Right hindlimb (tissue), 1 donor: ENCODE measurements at places on chromosomes 6 and 20.

DNA sequence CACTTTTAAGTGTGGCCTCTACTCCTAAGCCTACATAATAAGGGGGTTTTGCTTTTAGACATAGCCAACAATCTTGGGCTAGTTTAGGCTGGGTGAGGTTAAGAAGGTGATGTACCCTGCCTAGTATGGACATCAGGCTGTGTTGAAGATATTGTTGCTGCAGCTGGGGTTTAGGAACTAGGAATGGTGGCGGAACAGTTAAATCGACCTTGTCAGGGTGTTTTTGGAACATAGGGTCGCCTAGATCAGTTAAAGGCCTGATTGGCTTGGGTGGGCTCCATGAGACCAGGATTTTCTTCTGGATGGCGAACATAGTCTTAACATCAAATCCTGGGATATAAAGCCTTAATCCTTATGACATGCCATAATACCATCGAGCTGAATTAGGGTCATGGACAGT, 156.1 kb downstream of the TRIM27 start:
- DNase-seq: no peak

- DNase-seq: no peak
Observed at GRCh38 chr20:62449951-62450691, 22.8 kb upstream of the RBBP8NL start.

DNA sequence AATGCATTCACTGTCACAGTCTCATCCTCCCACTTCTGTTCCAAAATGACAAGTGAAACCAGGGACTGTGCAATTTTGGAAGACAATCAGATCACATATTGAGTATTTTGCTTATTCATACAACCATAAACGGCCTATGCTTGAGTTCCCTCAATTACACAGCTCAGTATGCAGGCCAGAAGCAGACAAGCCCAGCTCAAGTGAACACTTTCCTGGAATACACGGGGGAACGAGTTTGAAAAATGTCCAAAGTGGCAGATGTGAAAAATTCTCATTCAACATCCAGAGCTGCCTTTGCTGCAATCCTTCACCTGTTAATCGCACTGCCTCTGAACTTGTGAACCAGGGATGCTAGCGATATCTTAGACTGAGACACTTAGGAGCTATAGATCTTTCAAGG, 190.2 kb downstream of the COL9A1 start:
- DNase-seq: peak; percentile 39

DNA sequence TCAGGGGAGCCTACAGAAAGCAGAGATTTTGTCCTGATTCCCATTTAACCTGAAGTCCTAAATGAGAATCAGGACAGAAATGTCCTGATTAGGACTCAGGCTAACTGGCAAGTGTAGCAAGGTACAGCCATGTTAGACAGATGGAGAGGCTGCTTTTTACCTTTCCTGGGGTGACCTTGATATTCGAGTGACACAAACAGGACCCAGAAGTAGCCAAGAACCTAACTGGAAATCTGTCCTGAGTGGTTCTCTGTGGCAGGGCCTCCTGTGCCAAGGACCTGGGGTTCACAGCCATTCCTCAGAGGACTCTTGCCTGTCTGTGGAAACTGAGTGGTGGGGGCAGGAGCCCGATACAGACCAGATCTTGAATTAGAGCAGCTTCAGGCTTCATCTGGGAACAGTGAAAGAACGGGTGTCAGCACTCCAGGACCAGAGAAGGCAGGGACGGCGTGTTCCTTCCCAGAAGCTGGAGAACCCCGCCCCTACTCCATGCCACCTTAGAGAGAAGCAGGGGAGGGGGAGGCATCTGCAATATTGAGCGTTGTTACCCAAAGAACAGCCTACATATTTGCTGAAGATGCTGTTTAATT, 4.3 kb upstream of the FUCA2 start:
- no peak for DNase-seq

GRCh38 chr6:27866357-27867050, 45.7 kb downstream of the OR2B2 start:
- DNase-seq: peak; percentile 49

- DNase-seq: no peak
Observed at GRCh38 chr6:39997101-39997635, 62.9 kb upstream of the MOCS1 start.

DNA sequence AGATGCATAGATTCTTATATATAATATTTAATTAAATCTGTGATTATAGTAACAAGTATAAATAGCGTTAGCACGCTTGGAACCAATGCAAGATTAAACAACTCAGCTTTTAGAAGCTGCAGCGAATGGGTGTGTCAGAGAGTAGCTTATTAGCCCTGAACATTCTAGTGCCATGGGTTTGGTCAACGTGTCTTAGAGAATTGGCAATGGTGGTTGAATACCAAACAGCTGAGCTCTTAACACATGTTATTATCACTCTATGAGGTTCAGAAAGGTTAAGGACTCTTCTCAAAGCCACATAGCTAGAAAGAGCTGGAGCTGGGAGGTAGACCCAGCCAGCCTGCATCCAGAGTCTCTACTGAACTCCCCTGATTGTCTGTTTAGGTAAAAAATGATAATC, 284.2 kb upstream of the CHD6 start:
- DNase-seq: no peak

GRCh38 chr6:156033598-156033997, 578.0 kb upstream of the NOX3 start:
- no peak for DNase-seq

DNA sequence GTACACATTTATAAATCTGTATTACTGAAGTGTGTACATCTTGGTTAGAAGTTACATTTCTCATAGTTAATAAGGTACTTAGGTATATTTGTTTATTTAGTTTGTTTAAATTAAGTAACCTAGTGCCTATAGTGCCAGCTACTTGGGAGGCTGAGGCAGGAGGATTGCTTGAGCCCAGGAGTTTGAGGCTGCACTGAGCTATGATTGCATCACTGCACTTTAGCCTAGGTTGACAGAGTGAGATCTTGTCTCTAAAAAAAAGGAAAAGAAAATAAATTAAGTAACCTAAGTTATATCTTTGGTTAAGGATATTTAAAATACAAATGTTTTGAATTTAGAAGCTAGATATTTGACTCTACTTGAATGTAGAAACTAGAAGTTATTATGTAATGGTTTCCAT, 9.5 kb upstream of the AFG1L start:
- no peak for DNase-seq

GRCh38 chr6:125792680-125793079, 1.9 kb downstream of the NCOA7 start:
- DNase-seq: no peak

DNA sequence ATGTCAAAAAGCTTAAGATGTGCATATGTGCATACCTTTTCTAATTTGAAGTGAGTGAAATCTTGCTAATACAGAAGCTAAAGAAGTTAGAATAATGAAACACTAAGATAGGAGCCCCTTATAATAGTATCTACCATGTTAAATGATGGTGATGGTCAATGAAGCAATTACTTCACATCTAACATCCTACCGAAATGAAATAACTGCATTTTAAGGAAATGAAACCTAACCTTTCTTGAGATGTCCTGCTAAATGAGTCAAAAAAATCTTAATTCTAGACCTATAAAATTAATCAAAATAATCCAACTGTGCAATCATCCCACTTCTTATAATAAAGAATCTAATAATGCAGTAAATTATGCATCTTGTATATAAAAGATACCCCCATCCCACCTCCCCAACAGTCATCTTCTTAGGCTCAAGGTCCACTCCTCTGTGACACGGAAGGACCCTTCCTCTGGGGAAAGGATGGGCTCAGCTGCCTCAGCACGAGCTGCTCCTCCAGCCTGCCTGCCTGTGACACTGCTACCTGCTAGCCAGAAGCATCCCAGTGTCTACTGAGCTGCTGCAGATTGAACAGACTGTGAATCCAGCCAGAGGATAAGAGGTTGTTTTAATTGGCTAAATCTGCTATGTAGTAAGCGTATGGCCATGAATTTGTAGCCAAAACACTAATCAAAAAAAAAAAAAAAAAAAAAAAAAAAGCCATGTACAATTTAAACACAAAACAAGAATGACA, 129.6 kb upstream of the BEND3 start:
- no peak for DNase-seq

DNA sequence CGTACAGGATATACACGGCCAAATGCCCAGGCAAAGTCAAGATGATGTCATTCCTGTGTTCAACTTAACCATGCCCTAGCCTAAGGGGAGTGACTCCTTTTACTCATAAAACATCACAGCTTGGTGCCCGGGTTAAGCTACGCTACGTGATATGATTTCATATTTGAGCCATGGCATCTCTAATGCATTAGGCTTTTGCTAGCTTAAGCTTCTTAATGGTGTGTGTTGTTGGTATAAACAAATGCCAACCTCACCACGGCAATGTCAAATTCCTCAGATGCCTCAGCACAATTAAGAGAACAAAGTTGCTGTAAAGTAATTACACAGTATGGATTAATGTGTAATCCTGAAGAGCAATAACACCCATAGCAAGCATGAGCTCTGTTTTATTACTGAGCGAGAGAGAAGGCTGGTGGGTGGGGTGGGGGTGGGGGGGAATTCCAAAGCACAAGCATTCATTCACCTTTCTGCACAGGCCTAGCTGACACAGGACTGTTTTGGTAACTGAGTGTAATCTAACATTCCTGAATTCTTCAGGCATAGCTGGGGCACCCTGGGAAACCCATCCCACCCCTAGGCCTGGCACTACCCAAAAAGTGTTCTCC, 44.7 kb upstream of the CNKSR3 start:
- DNase-seq: no peak

DNA sequence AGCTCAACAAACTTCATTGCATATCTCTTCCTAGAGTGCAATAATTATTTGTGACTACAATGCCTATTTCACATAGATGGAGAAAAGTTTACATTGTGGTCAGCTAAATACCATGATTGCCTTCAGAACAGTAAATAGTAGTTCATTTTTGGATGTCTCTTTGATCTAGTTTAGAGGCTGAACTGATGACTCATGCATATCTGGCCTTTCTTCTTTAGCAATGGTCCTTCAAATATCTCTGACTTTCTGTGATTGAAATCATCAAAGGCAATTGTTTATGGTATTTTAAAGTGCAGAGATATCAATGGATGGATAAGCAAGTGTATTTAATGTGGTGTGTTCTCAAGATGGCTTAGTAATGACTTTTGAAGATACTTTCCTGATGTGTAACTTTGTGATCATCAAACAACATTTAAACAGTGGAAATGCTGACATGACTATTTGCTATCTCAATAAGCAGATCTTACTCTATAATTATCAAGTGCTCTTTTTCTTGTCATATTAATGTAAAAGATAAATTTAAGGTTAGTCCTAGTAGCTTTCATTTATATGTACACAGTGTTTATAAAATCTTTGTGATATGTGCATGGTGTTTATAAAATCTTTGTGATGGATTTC, 523.7 kb upstream of the SLC35B3 start:
- DNase-seq: no peak

DNA sequence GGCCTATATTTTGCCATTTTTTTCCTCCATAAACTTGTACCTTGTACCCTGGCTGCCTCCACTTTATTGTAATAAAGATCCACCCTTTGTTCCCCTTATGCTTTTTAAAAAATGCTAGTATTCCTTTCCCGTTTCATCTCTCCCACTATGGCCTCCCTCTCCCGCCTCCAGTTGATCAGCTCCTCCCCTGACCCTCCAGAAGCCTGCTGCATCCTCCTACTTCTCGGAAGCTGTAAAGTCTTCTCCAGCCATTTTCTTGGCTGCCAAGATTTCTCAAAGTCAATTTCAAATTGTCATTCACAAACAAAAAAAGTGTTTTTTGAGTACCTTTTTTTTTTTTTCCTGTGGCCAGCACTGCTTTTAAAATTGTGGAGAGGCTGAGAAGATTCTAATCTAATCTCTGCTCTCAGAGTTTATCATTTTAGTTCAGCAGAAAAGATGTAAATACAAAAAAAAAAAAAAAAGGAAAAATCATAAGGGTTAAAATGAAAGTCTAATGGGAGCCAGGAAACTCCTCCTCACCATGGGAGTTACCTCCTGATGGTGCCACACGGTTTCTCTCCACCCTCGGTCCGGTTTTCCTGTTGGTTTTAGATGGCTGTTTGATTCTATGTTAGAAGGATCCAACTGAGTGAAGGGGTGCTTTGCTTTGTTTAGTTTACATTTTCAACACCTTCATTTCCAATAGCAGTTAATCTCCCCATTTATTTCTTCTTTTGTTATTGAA, 103.0 kb upstream of the KCNK16 start:
- no peak for DNase-seq

- DNase-seq: no peak
Observed at GRCh38 chr6:132763269-132763668, 5.6 kb upstream of the VNN2 start.

DNA sequence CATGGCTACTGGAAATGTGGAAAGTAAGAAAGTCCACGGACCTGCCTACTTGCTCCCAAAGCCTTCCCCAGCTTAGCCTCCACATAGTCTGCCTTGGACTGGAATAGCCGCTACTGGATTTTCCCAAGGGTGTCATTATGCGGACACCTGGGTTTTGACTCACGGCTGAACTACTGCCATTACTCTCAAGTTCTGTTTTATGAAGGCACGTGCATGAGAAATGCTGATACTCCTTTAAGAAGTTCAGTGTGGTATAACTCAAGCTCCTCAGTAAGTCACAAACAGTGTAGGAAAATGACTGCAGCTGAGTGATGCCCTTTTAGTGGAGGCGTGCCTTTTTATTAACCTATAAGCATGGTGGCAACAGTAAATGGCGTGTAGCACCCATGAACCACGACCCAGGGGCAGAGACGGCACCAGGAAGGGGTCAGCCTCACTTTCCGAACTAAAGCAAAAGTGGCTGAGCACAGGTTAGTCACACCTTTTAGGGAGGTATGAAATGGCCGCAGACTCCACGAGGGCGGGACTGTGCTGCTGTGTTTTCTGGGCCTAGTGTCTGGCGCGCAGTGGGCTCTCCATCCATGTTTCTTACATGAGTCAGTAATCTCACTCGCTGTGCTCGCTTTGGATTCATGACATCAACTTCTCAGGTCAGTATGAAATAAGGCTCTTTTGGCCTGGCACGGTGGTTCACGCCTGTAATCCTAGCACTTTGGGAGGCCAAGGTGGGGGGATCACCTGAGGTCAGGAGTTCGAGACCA, 23.9 kb downstream of the PSMG4 start:
- peak; percentile 59 for DNase-seq

DNA sequence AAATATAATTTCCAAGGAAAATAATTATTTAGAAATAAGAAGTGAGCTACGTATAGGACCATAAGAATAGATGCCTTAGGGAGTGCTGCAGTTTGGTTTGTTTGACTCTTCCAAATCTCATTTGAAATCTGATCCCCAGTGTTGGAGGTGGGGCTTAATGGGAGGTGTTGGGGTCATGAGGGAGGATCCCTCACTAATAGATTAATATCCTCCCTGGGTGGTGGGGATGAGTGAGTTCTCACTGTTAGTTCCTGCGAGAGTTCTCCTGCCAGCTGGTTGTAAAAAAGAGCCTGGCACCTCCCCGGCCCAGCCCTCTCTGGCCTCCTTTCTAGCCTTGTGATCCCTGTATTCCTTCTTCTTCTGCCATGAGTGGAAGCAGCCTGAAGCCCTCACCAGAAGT, 69.3 kb downstream of the RCAN2 start:
- no peak for DNase-seq

GRCh38 chr20:3934624-3935023, 45.4 kb downstream of the PANK2 start:
- no peak for DNase-seq

GRCh38 chr6:6915813-6916547, 191.8 kb upstream of the RREB1 start:
- peak; percentile 77 for DNase-seq
